Retina (tissue), 1 donor: ENCODE measurements at places on chromosomes 12 and 14.

DNA sequence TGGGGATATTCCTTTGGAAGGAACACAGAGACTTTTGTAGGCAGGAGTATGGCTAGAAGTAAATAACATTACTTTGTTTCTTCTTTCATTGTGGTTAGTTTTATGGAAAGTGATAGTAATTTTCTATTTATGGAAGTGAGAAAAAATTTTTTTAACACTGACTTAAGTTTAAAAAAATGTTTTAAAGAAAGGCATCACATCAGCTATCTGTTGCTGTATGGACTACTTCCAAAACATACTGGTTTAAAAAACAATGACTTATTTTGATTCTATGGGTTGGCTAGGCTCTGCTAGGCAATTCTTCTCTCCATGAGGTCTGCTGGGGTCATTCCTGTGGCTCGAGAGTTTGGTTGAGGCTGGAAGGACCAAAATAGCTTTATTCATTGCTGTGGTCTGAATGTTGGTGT lies 31.7 kb upstream of the SLC38A2 start:
- no peak for DNase-seq

DNA sequence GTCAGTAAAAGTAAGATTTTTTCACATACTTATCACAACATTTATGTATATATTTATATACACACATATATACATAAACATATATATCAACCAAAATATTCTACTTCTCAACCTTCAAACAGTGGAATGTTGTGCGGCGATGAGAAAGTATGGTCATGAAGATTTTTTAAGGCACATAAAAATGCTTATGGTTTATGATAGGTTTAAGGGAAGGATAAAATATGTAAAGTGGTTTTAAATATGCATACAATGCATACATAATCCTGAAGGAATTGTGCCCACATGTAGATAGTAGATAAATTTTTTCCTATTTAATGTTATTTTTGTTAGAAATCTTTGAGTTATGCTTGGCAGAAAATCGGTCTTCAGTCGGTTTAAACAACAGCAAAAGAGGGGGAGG lies 182.7 kb downstream of the ANO6 start:
- no peak for DNase-seq

DNA sequence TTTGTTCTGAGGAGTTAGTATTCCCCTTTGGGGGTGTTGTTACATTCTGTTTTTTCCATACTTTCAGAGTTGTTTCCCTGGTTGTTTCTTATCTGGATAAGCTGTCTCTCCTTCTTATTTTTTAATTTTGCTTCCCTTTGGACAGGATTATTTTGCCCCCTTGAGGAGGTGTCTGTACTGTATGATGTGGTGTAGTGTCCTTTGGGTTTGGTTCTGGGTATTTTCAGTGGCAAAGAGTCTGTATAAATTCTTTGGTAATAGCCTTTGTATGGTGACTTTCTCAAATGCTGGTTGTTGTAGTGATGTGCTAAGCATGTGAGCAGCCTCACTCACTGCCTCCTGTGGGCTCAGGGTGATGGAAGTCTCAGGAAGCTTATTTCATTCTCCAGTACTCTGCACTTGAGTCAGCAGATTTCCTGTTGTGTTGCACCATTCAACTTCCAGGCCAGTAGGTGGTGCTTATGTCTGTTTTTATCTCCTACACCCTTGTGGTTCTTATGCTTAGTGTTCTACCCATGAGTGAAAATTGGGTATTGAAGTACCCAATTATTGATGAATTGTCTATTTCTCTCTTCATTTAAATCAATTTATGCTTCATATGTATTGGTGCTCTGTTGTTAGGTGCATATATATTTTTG lies 103.3 kb upstream of the PMCH start:
- DNase-seq: no peak

DNA sequence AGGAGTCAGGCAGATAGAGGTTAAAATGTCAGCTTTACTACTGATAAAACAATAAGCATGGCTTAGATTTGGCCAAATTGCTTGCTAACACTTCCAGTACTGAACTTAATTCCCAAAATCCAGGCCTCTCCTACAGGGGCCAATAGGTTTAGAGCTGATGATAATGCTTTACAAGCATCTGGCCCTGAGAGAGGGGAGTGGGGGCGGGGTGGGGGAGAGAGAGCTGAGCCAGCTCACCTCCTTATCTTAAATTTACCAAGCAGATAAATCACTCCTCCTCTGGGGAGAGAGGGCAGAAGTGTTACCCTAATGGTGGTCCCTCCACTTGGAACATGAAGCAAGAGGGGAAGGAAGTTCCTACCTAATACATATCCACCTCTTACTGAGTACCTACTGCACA lies 182.2 kb upstream of the CRY1 start:
- no peak for DNase-seq

DNA sequence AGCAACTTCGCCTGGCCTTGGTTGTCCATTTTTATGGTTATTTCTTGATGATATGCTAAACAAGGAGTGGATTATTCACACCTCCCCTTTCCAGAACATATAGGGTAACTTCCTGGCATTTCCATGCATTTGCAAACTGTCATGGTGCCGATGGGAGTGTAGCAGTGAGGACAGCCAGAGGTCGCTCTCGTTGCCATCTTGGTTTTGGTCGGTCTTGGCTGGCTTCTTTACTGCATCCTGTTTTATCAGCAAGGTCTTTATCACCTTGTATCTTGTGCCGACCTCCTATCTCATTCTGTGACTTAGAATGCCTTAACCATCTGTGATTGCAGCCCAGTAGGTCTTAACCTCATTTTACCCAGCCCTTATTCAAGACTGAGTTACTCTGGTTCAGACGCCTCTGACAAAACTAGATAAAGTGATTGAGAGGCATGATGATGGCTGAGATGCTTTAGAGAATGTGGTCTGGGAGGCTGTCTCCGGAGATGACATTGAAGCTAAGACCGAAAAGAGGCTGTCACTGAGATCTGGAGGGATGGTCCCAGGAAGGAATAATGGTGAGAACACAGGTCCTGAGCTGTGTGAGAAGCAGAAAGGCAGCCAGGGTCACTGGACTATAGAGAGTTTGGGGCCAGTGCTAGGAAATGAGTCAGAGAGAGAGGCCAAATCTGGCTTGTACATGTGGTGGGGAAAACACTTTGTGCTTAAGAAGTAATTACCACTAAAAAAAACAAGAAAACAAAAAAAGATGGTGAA lies 2.9 kb downstream of the GLT1D1 start:
- DNase-seq: no peak

DNA sequence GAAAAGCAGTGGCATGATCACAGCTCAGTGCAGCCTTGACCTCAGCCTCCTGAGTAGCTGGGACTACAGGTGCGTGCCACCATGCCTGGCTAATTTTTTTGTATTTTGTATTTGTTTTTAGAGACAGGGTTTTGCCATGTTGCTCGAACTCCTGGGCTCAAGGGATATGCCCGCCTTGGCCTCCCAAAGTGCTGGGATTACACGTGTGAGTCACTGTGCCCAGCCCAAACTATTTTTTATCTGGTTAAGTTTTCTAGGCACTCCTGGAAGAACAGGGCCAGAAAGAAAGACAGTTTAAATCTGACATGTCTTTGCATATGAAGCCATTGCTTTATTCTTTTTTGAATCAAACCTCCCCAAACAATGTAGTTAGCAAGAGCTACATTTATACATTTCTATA lies 27.5 kb upstream of the PTGR2 start:
- DNase-seq: no peak

GRCh38 chr12:92696216-92696615 lies 6.6 kb upstream of the PLEKHG7 start:
- no peak for DNase-seq

DNA sequence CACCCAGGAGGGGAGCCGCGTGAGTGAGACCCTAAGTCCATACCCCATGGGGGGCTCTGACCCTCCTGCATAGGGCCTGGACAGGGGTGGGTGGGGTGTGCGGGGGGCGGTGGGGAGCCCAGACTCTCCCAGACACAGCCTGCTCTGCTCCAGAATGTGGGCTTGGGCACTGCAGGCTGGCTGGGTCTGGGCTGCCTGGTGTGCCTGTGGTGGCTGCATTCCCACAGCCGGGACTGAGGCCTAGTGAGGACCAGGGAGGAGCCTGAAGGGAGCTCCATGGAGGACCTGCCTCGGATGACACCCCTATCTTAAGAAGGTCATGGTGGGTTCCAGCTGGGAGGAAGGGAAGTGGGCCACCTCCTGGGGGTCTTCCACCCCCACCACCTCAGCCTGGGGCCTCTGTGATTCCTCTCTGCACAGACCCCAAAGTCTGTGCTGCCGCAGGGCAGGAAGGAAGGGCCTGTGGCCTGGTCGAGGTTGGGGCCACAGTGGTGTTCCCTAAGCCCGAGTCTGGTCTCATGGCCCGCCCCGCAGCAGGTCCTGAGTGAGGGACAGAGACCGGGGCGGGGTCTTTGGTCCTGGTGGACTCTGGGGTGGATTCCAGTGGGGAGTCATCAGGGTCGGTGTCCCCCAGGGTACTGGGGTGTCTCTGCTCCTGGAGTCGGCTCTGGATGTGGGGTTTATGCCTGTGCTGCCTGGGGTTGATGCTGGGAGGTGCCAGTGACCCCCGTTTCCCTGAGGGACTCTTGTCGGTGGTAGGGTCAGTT lies 392.3 kb downstream of the TMEM121 start:
- no peak for DNase-seq

DNA sequence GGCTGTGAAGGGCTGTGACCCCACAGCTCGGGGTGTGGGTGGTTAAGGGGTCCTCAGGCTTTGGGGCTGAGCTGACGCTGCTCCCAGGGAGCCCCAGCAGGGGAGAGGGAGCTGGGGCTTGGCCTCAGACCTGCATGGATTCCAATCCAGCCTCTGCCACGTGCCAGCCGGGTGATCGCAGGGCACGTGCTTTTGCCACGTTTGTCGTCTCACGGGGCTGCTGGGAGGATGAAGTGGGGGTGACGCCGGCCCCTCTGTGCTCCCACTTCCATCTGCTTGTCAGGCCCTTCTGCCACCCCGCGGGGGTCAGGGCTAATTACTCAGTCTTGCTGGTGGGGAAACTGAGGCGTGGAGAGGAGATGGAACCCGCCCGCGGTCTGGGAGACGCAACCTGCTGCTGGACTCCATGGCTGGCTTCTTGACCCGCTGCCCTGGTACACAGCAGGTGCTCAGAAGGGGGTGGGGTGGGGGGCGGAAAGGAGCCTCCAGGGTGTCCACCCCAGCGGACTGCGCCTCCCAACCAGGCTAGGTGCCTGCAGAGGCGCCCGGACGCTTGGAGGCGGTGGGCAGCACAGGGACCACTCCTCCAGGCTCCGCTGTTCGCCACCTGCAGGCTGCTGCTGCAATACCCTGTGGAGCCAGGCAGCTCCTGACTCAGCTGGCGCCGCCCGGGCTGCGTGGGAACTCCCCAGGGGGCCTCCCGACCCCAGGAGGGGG lies 36.4 kb upstream of the PRIMA1 start:
- no peak for DNase-seq

DNA sequence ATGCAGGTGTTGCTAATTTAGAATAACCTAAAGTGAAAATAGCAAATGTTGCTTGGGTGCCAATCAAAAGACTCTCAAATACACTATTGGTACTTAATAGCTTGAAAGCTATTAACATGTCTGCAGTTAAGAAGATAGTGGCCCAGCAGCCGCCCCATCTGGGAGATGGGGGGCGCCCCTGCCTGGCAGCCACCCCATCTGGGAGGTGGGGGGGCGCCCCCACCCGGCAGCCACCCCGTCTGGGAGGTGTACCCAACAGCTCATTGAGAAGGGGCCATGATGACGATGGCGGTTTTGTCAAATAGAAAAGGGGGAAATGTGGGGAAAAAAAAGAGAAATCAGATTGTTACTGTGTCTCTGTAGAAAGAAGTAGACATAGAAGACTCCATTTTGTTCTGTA lies 923.1 kb upstream of the MDGA2 start:
- no peak for DNase-seq

GRCh38 chr12:6370994-6371754 lies 4.2 kb downstream of the SCNN1A start:
- peak; percentile 42 for DNase-seq

DNA sequence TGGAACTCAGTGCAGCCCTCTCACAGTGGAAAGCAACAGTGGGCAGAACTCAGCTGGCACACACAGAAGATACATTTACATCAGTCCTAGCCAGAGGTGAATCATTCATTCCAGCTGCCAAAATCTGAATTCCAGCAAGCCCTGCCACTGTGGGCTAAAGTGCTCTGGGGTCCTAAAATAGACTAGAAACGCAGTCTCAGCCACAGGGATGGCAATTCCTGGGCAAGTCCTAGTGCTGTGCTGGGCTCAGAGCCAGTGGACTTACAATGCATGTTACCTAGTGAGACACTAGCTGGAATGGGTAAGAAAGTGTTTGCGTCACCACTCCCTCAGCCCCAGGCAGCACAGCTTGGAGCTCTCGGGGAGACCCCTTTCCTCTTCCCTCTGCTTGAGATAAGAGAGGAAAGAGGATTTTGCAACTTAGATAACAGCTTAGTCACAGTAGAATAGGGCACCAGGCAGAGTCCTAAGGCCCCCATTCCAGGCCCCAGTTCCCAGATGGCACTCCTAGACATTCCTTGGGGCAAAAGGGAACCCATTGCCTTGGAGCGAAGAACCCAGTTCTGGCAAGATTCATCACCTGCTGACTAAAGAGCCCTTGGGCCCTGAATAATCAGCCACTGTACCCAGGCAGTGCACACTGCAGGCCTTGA lies 592.9 kb downstream of the FSCB start:
- no peak for DNase-seq

DNA sequence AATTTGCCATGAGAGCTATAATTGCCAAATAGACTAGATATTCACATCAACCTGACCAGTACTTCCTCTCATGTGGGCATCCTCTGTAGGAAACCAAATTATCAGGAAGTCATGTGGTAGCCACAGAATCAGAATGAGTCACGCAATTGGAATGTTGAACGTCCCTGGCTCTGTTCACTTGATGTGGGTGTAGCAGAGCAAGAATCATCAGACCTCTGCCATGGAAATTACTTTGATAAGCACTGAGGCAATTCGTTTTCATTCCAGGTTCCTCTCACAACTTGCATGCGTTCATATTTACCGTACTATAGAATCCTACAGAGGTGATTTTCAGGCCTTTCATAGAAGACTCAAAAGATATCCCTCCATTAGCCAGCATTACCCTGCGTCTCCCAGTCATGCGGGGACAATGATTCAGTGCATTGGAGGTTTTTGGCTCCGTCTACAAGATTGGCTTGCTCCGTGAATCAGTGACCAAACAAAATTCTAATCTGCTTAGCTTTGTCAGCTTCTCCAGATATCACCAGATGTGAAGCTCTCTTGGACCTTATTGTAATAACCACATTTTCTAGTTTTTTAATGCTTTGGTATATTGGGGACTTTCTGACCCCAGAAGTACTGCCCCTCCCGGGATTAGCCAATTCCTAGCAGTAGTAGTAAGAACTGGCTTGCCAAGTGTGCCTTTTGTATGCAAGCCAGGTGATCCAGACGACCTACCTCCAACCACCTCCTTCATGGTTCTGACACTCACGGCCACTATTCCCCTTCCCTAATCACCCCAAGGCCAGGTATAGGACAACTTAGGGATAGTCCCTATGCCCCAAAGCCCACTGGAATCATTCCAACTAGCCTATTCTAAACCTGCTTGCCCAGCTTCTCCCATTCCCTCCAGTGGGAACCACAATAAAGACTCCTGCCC lies 133.4 kb downstream of the KICS2 start:
- no peak for DNase-seq

- no peak for DNase-seq
Measured at GRCh38 chr12:96121271-96121711, 72.9 kb upstream of the ELK3 start.
